ENCODE measurements at places on chromosomes 6 and 20. TPM values are rescaled to one million over a fixed set of nuclear protein-coding genes. Genes with fewer than 3 reads are reported as not detected.

GRCh38 chr20:9627219-9627618 lies 112.8 kb downstream of the LAMP5 start:
- no peak overlapping the region for H3K4me3 ChIP-seq
- H3K27me3 ChIP-seq, result peaks cover 45% of the 10 kb centered on the region
- H3K27ac ChIP-seq, result no peak overlapping the region
- no peaks in the 10 kb centered on the region for H3K4me1 ChIP-seq

- no peaks in the 10 kb centered on the region for H3K36me3 ChIP-seq
- DNase-seq, result no peak
- no peak overlapping the region for H3K4me3 ChIP-seq
- H3K27me3 ChIP-seq, result peaks cover 2% of the 10 kb centered on the region
- H3K27ac ChIP-seq, result peak overlapping the region; percentile 11
Observed at GRCh38 chr6:73858376-73858775, 162.4 kb downstream of the CD109 start.

SMOC2 gene
- total RNA-seq, result 11.6 TPM

FAM209A gene
- total RNA-seq, result 0.42 TPM

GRCh38 chr6:87430499-87430898 lies 22.7 kb downstream of the CFAP206 start:
- no peaks in the 10 kb centered on the region for H3K4me1 ChIP-seq
- no peaks in the 10 kb centered on the region for H3K36me3 ChIP-seq
- DNase-seq, result no peak
- peaks cover 29% of the 10 kb centered on the region for H3K27me3 ChIP-seq
- no peak overlapping the region for H3K27ac ChIP-seq

LZTS3 gene
- total RNA-seq, result 6.6 TPM

SERPINB1 gene
- 13.7 TPM for total RNA-seq

BPIFB2 gene
- total RNA-seq, result not detected

- no peaks in the 10 kb centered on the region for H3K4me1 ChIP-seq
- H3K36me3 ChIP-seq, result no peaks in the 10 kb centered on the region
- no peak for DNase-seq
- no peaks in the 10 kb centered on the region for H3K27me3 ChIP-seq
- H3K4me3 ChIP-seq, result no peak overlapping the region
Observed at GRCh38 chr6:61622601-61623000, 663.4 kb downstream of the KHDRBS2 start.

CASS4 gene
- not detected for total RNA-seq

SPTLC3 gene
- total RNA-seq, result 5.0 TPM

- no peak overlapping the region for H3K4me3 ChIP-seq
- no peak overlapping the region for H3K27ac ChIP-seq
- no peak for DNase-seq
- no peaks in the 10 kb centered on the region for H3K27me3 ChIP-seq
- H3K36me3 ChIP-seq, result peaks cover 28% of the 10 kb centered on the region
Observed at GRCh38 chr6:113289166-113289565, 568.0 kb upstream of the MARCKS start.

DNA sequence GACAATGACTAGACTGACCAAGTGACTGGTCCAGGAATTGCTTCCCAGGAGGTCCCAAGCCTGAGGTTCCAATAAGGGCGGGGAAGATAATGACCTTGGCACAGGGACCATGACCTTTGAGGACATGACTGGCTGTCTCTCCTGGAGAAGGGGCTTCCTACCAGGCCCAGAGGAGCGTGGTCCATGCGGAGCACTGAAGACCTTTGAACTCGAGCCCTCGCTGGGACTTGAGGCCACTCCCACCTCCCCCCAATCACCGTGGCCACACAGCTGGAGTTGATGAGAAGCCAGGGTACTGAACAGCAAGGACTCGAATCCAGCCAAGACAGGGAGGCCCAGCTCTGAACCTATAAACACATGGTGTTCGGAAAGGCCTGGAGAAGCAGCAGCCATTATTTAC lies 677.0 kb downstream of the PRKN start:
- H3K27me3 ChIP-seq, result no peaks in the 10 kb centered on the region
- no peaks in the 10 kb centered on the region for H3K36me3 ChIP-seq
- DNase-seq, result no peak
- H3K4me3 ChIP-seq, result no peak overlapping the region
- peaks cover 4% of the 10 kb centered on the region for H3K4me1 ChIP-seq
- H3K27ac ChIP-seq, result no peak overlapping the region

DLK2 gene
- not detected for total RNA-seq

CGA gene
- not detected for total RNA-seq

DNA sequence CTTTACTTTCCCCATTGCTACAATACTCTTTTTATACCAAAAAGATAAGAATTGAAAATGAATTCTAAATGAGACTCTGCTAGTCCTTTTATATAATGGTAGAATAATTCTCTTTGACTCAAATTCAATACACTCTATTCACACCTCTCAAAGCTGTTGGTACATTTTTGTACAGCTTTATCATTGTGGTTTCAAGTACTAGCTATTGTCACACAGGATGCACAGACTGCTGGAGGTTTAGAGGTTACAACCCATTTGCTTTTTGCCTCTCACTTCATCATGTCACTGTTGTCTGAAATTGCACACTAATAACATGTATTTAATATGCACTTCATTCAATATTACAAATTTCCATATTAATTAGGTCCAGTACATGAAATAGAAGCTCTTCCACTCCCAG lies 442.2 kb upstream of the ARID1B start:
- H3K27me3 ChIP-seq, result peaks cover 9% of the 10 kb centered on the region
- H3K27ac ChIP-seq, result no peak overlapping the region
- H3K36me3 ChIP-seq, result no peaks in the 10 kb centered on the region
- DNase-seq, result no peak

NKX2-2 gene
- total RNA-seq, result not detected

GRCh38 chr6:39568896-39569295 lies 156.3 kb downstream of the KIF6 start:
- H3K27me3 ChIP-seq, result no peaks in the 10 kb centered on the region
- H3K36me3 ChIP-seq, result no peaks in the 10 kb centered on the region
- no peak for DNase-seq
- peaks cover 62% of the 10 kb centered on the region for H3K4me1 ChIP-seq
- H3K4me3 ChIP-seq, result no peak overlapping the region
- peak overlapping the region; percentile 74 for H3K27ac ChIP-seq

DNA sequence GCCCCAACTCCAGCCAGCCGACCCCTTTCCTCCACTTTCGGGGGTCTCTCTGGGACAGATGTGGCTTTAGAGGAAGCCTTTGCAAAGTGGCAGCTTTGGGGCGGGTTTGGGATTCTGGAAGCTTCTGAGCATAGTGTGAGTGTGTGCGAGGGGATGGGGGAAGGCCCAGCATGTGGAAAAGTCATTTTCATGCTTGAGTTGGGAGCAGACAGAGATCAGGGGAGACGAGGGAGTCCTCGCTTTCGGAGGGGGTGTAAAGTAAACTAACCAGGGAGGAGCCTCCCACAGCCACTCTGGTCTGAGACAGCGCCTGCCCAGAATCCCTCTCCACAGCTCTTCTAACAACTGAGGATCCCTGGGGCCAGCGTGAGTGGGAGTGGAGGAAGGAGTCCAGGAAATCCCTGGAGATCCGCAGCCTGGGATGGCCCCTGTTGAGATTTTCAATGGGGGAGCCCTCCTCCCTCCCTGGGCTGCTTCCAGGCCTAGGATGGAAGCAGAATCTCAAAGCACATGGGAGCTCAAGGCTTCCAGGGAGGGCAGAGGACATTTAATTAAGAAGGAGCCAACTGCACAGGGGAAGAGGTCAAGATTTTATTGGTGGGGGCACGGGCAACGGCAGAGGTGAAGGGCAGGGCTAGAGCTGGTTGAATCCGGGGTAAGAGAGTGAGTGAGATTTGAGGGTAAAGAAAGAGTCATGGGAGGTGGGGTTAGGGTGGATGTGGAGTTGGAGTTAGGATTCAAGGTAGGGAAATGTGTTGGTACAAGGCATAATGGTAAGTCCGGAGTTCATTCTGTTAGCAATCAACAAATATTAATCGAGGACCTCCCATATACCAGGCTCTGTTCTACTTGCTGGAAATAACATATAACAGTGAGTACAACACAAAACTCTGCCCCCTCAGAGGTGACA lies 102.3 kb upstream of the FOXP4 start:
- DNase-seq, result no peak
- peaks cover 17% of the 10 kb centered on the region for H3K4me1 ChIP-seq
- H3K27me3 ChIP-seq, result peaks cover 20% of the 10 kb centered on the region
- H3K4me3 ChIP-seq, result no peak overlapping the region
- no peaks in the 10 kb centered on the region for H3K36me3 ChIP-seq
- H3K27ac ChIP-seq, result peak overlapping the region; percentile 1

GRCh38 chr6:6402591-6402990 lies 82.1 kb upstream of the F13A1 start:
- peaks cover 2% of the 10 kb centered on the region for H3K27me3 ChIP-seq
- no peaks in the 10 kb centered on the region for H3K4me1 ChIP-seq
- no peak overlapping the region for H3K27ac ChIP-seq
- DNase-seq, result no peak
- H3K4me3 ChIP-seq, result no peak overlapping the region

GRCh38 chr6:127225497-127225896 lies 41.2 kb upstream of the RNF146 start:
- H3K36me3 ChIP-seq, result no peaks in the 10 kb centered on the region
- no peaks in the 10 kb centered on the region for H3K4me1 ChIP-seq
- no peak overlapping the region for H3K4me3 ChIP-seq
- no peak for DNase-seq
- peaks cover 20% of the 10 kb centered on the region for H3K27me3 ChIP-seq
- H3K27ac ChIP-seq, result no peak overlapping the region

CCN2 gene
- total RNA-seq, result 878 TPM

C4A gene
- 13.5 TPM for total RNA-seq

CFAP206 gene
- 0.44 TPM for total RNA-seq

- H3K4me1 ChIP-seq, result peaks cover 32% of the 10 kb centered on the region
- H3K36me3 ChIP-seq, result no peaks in the 10 kb centered on the region
- peaks cover 36% of the 10 kb centered on the region for H3K27me3 ChIP-seq
- no peak overlapping the region for H3K27ac ChIP-seq
- no peak overlapping the region for H3K4me3 ChIP-seq
Observed at GRCh38 chr20:47972916-47973309, 187.6 kb upstream of the SULF2 start.

DNA sequence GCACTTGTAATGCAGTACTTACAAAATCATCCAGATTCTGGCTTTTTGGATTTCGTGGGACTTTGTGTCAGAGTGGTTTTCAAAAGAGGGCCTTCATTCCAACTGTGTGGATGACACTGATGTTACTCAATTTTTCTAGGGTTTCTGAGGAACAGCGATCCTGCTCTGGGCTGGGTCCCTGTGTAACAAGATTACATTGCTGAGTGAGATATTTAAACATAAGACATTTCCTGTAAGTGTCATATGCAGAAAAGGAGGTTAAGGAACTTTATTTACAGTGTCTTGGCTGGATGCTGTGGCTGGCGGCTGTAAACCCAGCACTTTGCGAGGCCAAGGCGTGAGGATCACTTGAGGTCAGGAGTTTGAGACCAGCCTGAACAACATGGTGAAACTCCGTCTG lies 6.7 kb downstream of the ZFAND3 start:
- H3K27ac ChIP-seq, result peak overlapping the region; percentile 32
- no peak for DNase-seq
- no peak overlapping the region for H3K4me3 ChIP-seq
- H3K4me1 ChIP-seq, result peaks cover 71% of the 10 kb centered on the region
- peaks cover 4% of the 10 kb centered on the region for H3K36me3 ChIP-seq

DNA sequence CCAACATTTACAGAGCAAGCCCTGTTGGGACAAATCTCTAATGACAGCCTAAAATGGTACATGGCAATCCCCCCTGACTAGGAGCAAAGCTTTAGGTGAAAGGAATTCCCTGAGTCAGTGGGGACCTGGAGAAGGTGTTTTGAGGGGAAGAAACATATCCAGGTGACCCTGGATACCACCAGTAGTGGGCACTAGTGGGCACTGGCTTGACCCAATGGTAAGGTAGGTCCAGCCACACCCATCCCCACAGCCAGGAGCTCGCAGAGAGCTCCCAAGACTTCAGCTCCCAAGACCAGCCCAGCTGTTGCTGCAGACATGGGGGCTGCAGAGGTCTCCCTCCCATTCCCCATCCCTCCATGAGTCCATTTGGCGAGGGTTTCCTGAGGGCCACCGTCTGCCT lies 19.5 kb downstream of the GRM4 start:
- H3K36me3 ChIP-seq, result no peaks in the 10 kb centered on the region
- no peaks in the 10 kb centered on the region for H3K4me1 ChIP-seq
- peaks cover 14% of the 10 kb centered on the region for H3K27me3 ChIP-seq
- no peak overlapping the region for H3K4me3 ChIP-seq

GRCh38 chr20:19453410-19453809 lies 241.0 kb downstream of the SLC24A3 start:
- H3K27me3 ChIP-seq, result no peaks in the 10 kb centered on the region
- no peak overlapping the region for H3K27ac ChIP-seq
- no peak for DNase-seq

- H3K27ac ChIP-seq, result no peak overlapping the region
- no peaks in the 10 kb centered on the region for H3K4me1 ChIP-seq
- H3K27me3 ChIP-seq, result no peaks in the 10 kb centered on the region
Observed at GRCh38 chr6:143490244-143490643, 21.3 kb downstream of the FUCA2 start.

Measured in osteocyte (in vitro differentiated cells).